ENCODE measurements at places on chromosomes 16 and 17.

GRCh38 chr17:19762515-19762961, 14.4 kb upstream of the ALDH3A1 start:
- peak; percentile 64 for DNase-seq

GRCh38 chr17:68892658-68893057, 62.5 kb downstream of the ABCA8 start:
- no peak for DNase-seq

- DNase-seq: no peak
Observed at GRCh38 chr17:44575403-44575802, 18.1 kb downstream of the FZD2 start.

DNA sequence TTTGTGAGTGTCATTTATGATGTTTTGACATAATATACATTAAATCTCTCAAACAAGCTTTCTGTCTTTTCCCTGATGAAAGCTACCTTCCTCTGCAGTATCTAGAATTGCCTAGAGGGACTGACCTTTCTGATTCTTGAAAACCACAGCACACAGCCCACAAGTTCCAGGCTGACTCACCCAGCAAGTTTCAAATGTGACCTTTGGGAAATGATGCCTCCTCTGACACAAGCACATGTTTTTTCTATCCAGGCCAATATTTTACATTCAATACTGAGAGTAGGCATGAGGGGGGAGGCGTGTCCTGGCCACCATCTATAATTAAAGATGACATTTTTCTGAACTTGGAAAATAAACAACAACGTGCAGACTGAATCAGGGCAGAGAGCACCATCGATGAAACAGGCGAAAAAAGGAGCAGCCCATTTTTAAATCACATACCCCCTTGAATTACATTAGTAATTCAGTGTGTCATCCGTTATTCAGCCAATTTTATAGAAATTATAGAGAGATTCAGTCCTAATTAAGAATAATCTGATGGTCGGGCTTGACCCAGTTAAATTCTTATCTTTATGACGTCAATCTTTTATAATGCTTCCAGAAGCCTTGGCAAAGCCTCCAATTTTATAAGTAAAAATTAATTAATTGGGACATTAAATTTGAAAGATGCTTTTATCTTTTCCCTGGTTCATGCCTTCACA, 292.6 kb upstream of the CDH11 start:
- DNase-seq: peak; percentile 57

- no peak for DNase-seq
Observed at GRCh38 chr16:27729516-27730304, 179.8 kb downstream of the KATNIP start.

DNA sequence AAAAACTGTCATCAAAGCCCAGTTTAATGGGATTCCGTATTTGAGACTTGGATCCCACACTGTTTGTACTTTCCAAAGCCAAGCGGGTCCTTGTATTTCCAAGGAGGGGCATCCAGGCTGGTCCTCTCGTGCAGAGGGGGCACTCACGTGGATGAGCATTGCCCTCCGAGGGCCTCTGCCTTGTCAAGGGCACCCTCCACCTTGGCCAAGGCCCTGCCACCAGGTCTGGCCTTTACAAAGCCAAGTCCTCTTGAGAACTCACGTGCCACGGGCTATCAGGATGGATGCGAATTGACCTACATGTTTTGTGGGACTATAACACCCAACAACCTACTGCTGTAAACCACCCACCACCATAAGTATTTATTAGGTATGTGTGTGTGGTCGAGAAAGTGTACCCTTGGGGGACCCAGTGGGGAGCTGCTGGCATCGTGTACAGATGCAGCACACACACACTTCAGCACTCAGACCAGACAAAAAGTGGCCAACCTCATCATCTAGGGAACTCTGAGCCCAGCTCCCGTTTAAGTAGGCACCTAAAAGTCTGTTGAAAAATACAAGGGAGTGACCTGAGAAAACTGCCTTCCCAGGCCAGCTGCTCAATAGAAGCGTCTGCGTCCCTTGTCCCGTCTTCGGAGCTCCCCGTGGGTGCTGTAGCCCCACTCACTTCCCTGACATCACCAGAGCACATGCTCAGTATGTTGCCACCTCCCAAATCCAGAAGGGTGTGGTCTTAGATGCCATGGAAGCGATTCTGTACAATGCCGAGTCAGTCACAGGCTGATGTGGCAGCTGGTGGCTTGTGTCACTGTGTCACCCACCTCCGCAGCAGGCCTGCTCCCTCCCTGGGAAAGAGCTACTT, 12.9 kb downstream of the MAP1LC3B start:
- peak; percentile 16 for DNase-seq

GRCh38 chr17:10135539-10136257, 62.7 kb downstream of the GAS7 start:
- peak; percentile 38 for DNase-seq

DNA sequence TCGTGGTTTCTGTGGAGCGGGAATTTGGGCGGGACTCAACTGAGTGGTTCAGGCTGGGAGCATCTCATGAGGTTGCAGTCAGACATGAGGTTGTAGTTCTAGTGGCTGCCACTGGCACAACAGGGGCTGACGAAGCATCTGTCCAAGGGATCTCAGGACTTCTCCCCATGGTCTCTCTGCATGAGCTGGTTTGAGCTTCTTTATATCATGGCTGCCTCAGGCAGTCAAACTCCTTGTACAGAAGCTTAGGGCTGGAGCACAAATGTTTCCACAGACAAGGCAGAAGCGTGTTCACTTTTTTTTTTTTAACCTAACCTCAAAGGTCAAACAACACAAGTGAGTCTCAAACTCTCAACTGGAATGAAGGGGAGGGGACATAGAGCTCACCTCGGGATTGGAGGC, 243.3 kb downstream of the MSI2 start:
- no peak for DNase-seq

GRCh38 chr17:19384723-19385391, 2.1 kb downstream of the MFAP4 start:
- no peak for DNase-seq

DNA sequence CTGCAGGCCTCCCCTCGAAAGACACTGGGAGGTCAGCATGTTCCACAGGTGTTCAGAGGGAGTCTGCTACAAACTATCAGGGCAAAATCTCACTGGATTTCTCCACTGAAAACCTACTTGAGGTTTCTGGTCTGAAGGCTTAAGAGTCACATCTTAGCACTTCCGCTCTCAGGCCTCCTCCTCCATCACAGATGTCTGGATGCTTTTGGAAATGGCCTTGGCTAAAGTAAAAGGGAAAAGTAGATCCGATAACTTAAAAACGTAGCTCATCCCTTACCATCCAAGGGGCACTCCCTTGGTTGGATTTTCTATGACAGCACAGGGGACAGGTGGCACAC, 14.4 kb downstream of the GINS2 start:
- no peak for DNase-seq

- no peak for DNase-seq
Observed at GRCh38 chr16:54480429-54480828, 193.8 kb upstream of the IRX3 start.

DNA sequence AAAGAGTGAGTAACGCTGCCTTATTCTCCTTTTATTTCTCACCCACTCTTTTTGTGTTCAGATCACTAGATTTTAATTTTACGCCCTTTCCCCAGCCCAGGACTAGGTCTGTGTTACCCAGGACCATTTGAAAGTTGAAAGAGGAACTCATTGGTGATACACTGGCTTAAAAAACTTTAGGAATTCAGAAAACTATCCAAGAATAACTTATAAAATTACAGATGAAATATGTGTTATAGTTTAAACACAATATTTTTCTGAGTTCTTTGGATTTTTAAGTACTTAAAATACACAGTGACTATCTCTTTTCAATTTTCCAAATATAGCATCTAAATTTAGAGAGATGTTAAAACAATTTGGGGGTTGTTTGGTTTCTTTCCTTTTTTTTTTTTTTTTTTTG, 385.2 kb downstream of the CDH13 start:
- DNase-seq: no peak

DNA sequence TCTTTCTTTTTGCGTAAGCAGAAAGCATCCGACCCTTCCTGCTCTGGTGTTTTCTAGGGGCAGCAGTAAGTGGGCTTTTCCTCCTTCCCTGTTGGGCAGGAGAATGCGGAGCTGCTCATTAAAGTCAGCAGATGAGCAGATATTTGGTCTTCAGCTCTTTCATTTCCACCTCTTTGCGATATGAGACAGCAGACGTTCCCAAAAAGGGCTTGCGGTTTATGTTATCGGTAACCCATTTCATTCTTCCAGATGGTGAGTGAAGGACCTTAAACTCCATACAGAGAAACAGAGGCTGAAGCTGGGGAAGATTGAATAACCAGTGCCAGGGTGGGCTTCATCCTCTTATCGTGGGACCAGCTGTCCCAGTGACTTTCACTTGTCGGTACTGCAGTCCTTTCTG, 40.7 kb downstream of the KSR1 start:
- DNase-seq: no peak

DNA sequence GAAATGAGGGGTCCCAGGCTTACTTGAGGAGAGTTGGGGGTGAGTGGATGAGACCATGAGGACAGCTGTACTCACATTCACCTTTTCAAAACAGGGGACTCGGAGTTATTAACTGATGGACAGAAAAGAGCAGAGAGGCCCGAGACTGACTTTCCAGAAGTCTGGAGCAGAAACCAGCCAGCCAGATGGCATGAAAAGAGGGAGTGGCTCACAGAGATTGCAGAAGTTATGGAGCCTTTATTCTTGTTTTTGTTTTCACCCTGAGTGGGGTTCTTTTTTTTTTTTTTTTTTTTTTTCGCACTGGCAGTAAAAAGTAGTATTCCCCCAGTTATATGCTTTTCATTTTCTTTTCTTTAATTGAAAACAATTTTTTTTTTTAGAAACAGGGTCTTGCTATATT, 18.9 kb downstream of the TVP23A start:
- DNase-seq: no peak

DNA sequence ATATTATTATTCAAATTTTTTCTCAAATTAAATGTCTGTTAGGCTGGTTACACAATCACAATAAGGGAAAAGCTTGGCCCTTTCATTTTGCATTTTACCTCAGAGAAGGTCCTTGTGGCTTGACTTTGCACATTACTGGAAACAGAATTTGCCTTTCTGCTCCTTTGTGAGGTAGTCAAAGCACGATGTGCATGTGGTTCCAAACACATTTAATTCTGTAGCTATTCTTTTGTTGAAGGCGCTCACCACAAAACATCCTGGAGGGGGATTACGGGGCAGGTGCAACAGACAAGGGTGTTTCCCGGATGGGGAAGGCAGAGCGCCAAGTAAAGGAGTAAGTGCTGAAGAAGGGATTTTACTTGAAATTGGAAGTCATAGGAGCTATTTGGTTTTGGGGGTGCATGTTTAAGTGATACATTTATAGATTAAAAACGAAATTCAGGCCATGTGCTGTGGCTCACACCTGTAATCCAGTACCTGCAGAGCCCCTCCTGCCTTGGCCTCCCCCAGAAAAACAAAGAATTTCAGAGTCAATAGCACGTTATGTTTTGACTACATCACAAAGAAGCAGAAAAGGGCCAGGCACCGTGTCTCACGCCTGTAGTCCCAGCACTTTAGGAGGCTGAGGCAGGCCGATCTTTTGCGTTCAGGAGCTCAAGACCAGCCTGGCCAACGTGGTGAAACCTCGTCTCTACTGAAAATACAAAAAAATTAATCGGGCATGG, 31.2 kb upstream of the TENT4B start:
- no peak for DNase-seq

All from kidney tubule cell (primary cell).